GM12892 (cell line): ENCODE measurements at places on chromosomes 6 and 20.
A peak's percentile ranks its signal among the peaks of the same experiment; 100 is the strongest.

GRCh38 chr6:1285556-1285955 lies 26.3 kb upstream of the FOXQ1 start:
- DNase-seq = no peak

GRCh38 chr6:108610270-108610839 lies 49.6 kb downstream of the FOXO3 start:
- DNase-seq = no peak

GRCh38 chr6:144181639-144182038 lies 31.3 kb downstream of the STX11 start:
- no peak for DNase-seq

GRCh38 chr20:4068708-4069107 lies 53.4 kb upstream of the RNF24 start:
- DNase-seq = no peak

- DNase-seq = peak; percentile 61
Observed at GRCh38 chr6:43070028-43070632, 6.0 kb upstream of the PTK7 start.

- DNase-seq = no peak
Observed at GRCh38 chr6:10451828-10452509, 37.1 kb upstream of the TFAP2A start.
